ENCODE measurements at places on chromosomes 4 and X. TPM values are rescaled to one million over a fixed set of nuclear protein-coding genes. Genes with fewer than 3 reads are reported as not detected.

The RASL11B gene
- total RNA-seq: 0.28 TPM

The BOD1L1 gene
- 29.9 TPM for total RNA-seq

The CXCL9 gene
- total RNA-seq: not detected

The C4orf36 gene
- under 0.01 TPM for total RNA-seq

The NDST3 gene
- not detected for total RNA-seq

The RHOXF1 gene
- total RNA-seq: not detected

The KIF4A gene
- 23.8 TPM for total RNA-seq

The ASMT gene
- total RNA-seq: not detected

The TBX22 gene
- not detected for total RNA-seq

The CT47A7 gene
- total RNA-seq: not detected

The STEEP1 gene
- total RNA-seq: 39.2 TPM

The ZNF81 gene
- 9.9 TPM for total RNA-seq

The ARR3 gene
- not detected for total RNA-seq

The TIGD4 gene
- 0.28 TPM for total RNA-seq

The MAGEA2 gene
- total RNA-seq: not detected

The COX18 gene
- 20.9 TPM for total RNA-seq

The EGFL6 gene
- not detected for total RNA-seq

The SPANXB1 gene
- total RNA-seq: not detected

The NDNF gene
- 0.56 TPM for total RNA-seq

The MAGEC3 gene
- not detected for total RNA-seq

The HGFAC gene
- total RNA-seq: not detected

The CPZ gene
- 1.5 TPM for total RNA-seq

The CNKSR2 gene
- 2.3 TPM for total RNA-seq

The TRIM75 gene
- not detected for total RNA-seq

The KLHL8 gene
- total RNA-seq: 14.7 TPM

The CTAG1B gene
- not detected for total RNA-seq

The HMGN5 gene
- 2.5 TPM for total RNA-seq

The MAGED4 gene
- total RNA-seq: 18.6 TPM

The ACE2 gene
- total RNA-seq: 1.1 TPM

The PPEF1 gene
- not detected for total RNA-seq

The C1QTNF7 gene
- total RNA-seq: 1.4 TPM

The VCX gene
- total RNA-seq: not detected

The CLDN34 gene
- total RNA-seq: not detected

The KLKB1 gene
- total RNA-seq: under 0.01 TPM

The SRPX gene
- total RNA-seq: 132 TPM

The CSAG1 gene
- total RNA-seq: not detected

The MAML3 gene
- 1.7 TPM for total RNA-seq

The FGFRL1 gene
- 8.7 TPM for total RNA-seq

The AFF2 gene
- 0.56 TPM for total RNA-seq

The APLN gene
- total RNA-seq: 14.9 TPM

The SOX3 gene
- not detected for total RNA-seq

The EVC gene
- 33.8 TPM for total RNA-seq

The RRH gene
- total RNA-seq: not detected

The DCAF12L1 gene
- total RNA-seq: not detected

The PPBP gene
- not detected for total RNA-seq

The SPACA5B gene
- not detected for total RNA-seq

The CITED1 gene
- not detected for total RNA-seq

The ZNF732 gene
- 1.2 TPM for total RNA-seq

The SERTM2 gene
- total RNA-seq: 0.19 TPM

The RGN gene
- total RNA-seq: 2.8 TPM

The UBQLN2 gene
- 10.2 TPM for total RNA-seq

The FAM114A1 gene
- 527 TPM for total RNA-seq

The PGK1 gene
- 563 TPM for total RNA-seq

The COMMD8 gene
- total RNA-seq: 30.2 TPM

The USP17L21 gene
- not detected for total RNA-seq

The PABPC1L2A gene
- total RNA-seq: not detected

The GIMD1 gene
- total RNA-seq: 0.19 TPM

The CISD2 gene
- total RNA-seq: 29.5 TPM

The DCAF12L2 gene
- total RNA-seq: under 0.01 TPM

The NXF2B gene
- not detected for total RNA-seq
